ENCODE measurements at places on chromosomes 7 and 10. TPM values are rescaled to one million over a fixed set of nuclear protein-coding genes. Genes with fewer than 3 reads are reported as not detected.

DNA sequence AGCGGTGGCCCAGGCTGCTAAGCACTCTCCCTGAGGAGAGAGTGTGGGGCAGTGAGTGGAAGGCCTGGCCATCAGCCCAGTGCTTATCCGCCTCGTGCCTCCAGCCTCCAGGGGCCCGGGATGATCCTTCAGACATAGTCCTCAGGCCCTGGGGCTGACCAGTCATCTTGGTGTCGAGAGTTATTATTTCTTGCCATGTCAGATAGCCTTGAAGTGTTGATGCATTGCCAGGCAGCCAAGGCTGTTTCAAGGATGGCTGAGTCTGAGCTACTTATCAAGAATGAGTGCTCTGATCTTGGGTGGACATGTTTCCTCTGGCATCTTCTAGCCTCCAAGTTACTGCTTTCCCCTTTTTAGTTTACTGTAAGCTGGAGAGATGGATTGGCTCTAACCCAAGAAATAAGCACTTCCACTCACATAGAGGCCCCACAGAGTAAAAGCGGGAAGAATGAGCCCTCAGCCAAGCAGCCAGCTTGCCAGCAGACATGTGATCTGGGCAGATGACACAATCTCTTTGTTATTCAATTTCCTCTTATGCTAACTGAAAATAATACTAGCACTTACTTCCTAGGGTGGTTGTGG, 136.5 kb upstream of the NAMPT start:
- DNase-seq = peak; percentile 65
- peaks cover 59% of the 10 kb centered on the region for H3K4me1 ChIP-seq
- H3K4me3 ChIP-seq = no peak overlapping the region
- no peaks in the 10 kb centered on the region for H3K36me3 ChIP-seq
- peak overlapping the region; percentile 56 for H3K27ac ChIP-seq

SDK1 gene
- 1.8 TPM for polyA plus RNA-seq

GRCh38 chr7:91291902-91292301, 27.7 kb downstream of the FZD1 start:
- H3K27me3 ChIP-seq = no peaks in the 10 kb centered on the region
- H3K4me1 ChIP-seq = peaks cover 3% of the 10 kb centered on the region
- no peaks in the 10 kb centered on the region for H3K36me3 ChIP-seq
- no peak overlapping the region for H3K4me3 ChIP-seq
- DNase-seq = no peak

DNA sequence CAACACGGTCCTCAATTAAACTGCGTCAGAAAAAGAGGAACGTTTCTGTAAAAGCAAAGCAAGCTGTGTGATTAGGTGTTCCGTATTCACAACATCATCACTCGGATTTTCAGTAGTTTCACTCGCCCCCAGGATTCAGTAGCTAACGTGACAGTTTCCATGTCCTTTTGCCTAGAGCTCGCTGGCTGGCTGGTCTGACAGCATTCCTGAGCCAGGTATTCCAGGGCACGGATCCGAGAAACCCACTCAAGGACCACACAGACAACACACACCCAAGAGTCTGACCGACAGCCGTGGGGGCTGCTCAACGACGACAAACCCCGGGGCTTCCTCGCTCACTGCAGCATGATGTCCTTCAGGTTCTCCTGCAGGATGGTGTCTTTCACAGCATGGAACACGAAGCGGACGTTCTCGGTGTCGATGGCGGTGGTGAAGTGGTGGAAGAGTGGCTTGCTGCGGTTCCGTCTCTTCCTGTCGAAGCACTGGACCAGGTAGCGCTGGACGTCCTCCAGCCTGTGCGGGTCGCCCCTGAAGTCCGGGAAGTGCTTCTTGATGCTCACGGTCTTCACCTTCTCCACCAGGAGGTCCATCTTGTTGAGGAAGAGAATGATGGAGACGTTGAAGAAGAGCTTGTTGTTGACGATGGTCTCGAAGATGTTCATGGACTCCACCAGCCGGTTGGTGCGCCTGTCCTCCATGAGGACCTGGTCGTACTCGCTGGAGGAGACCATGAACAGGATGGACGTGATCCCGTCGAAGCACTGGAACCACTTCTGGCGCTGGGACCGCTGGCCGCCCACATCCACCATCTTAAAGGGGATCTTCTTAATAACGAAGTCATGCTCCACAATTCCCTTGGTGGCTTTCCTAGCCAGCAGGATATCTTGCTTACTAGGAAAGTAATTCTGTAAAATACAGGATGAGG, 43.1 kb downstream of the AMZ1 start:
- H3K27ac ChIP-seq = no peak overlapping the region
- no peak overlapping the region for H3K4me3 ChIP-seq
- DNase-seq = peak; percentile 22
- H3K27me3 ChIP-seq = no peaks in the 10 kb centered on the region

ELFN1 gene
- polyA plus RNA-seq = 0.80 TPM

DNA sequence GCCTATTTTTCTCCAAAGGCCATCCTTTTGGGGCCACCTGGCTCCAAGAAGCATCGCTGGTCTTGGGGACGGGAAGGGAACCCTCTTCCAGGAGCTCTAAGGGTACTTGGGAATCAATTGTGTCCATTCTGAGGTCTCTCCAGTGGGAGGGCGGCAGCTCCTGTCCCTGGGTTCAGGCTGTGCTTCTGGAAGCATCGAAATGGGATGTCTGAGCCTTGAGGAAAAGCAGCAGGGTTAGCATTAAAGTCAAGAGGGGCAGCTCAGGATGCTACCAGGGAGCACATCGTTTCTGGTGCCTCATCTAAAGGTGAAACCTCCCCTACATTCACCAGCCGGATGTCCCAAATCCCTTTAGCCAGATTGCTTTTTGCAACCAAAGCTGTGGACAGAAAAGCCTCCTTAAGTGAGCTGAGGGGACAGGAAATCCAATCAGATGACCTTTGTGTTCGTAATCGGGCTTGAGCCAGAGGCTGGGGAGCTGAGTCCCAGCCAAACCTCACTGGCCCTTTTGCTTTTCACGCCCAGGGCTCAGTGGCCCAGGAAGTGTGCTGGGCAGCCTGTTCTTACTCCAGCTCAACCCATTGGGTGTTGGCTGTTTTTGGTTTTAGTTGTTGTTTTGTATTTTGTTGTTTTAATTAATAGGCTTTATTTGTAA, 88.8 kb upstream of the ANLN start:
- peak overlapping the region; percentile 26 for H3K27ac ChIP-seq
- no peak overlapping the region for H3K4me3 ChIP-seq
- H3K36me3 ChIP-seq = no peaks in the 10 kb centered on the region
- peak; percentile 67 for DNase-seq
- no peaks in the 10 kb centered on the region for H3K27me3 ChIP-seq

C7orf25 gene
- polyA plus RNA-seq = 2.6 TPM

- no peaks in the 10 kb centered on the region for H3K36me3 ChIP-seq
- H3K27ac ChIP-seq = peak overlapping the region; percentile 26
- no peak overlapping the region for H3K4me3 ChIP-seq
These were observed 203.3 kb downstream of the BUB3 start for GRCh38 chr10:123357421-123357930.

STEAP1 gene
- polyA plus RNA-seq = 3.0 TPM

Data from adrenal gland (tissue), 19 donors.